ENCODE measurements at places on chromosomes 12 and 14. TPM values are rescaled to one million over a fixed set of nuclear protein-coding genes. Genes with fewer than 3 reads are reported as not detected.
A peak's percentile ranks its signal among the peaks of the same experiment; 100 is the strongest.

The KLHL33 gene
- not detected for total RNA-seq

GRCh38 chr14:90567191-90567590, 170.4 kb downstream of the CALM1 start:
- DNase-seq: no peak
- H3K4me3 ChIP-seq: no peak overlapping the region
- H3K36me3 ChIP-seq: no peaks in the 10 kb centered on the region
- H3K27me3 ChIP-seq: no peaks in the 10 kb centered on the region
- no peak overlapping the region for H3K27ac ChIP-seq
- H3K4me1 ChIP-seq: no peaks in the 10 kb centered on the region

DNA sequence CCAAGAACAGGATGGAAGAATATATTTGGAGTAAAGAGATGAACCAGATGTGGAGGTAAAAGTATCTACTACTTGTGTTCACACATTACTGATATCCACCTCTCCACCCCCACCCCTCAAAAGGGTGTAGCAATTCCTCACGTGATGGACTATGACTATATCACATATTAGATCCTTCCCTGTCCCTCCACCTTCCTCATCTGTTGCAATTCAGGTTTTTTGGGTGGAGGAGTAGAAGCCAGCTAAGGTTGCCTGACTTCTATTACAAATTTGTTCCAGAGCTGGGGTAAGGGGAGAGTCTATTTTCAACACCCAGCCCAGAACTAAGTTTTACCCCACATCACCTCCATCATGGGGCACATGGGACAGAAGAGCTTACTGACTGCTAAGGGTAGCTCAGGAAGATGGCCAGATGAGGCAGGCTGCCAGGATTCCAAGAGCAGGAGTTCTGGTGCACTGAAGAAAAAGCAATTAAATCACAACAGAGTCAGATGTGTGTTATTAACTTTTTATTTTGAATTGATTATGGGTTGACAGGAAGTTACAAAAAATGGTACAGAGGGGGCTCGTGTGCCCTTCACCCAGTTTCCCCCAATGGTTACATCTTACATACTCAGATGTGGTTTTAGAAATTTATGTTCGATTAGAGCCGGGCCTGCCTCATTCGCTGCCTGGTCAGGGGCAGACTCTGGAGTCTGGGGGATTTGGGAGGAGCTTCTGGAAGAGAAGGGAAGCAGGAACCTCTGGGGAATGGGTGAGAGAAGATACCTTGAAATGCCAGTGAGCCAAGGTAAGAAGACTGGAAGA, 2.1 kb downstream of the RNASE13 start:
- no peak overlapping the region for H3K27ac ChIP-seq
- no peaks in the 10 kb centered on the region for H3K4me1 ChIP-seq
- no peaks in the 10 kb centered on the region for H3K27me3 ChIP-seq

DNA sequence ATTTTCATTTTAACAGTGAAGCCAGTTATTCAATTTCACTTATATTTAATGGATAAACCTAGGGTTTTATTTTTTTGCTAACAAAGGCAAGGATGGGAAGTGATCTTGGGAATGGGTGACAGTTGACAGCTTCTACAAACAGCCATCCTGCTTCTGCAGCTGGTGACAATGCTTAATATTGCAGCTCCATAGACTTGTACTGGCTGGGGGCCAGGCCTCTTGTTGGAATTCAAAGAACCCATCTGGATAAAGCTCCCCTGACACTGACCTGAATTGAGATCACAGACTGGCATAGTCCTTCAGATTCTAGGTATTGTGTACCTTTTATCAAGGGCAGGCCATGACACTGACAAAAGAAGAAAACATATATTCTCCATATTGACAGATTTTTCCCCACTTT, 664.6 kb upstream of the FOXG1 start:
- no peaks in the 10 kb centered on the region for H3K36me3 ChIP-seq
- no peaks in the 10 kb centered on the region for H3K4me1 ChIP-seq
- H3K4me3 ChIP-seq: no peak overlapping the region

GRCh38 chr14:68714991-68715924, 77.6 kb downstream of the ZFP36L1 start:
- peak overlapping the region; percentile 49 for H3K27ac ChIP-seq
- DNase-seq: peak; percentile 57
- no peak overlapping the region for H3K4me3 ChIP-seq
- H3K4me1 ChIP-seq: peaks cover 60% of the 10 kb centered on the region
- no peaks in the 10 kb centered on the region for H3K27me3 ChIP-seq

GRCh38 chr14:92362781-92363235, 39.8 kb downstream of the SLC24A4 start:
- no peak for DNase-seq
- peaks cover 18% of the 10 kb centered on the region for H3K27me3 ChIP-seq
- H3K4me3 ChIP-seq: no peak overlapping the region

- no peak overlapping the region for H3K27ac ChIP-seq
- no peaks in the 10 kb centered on the region for H3K4me1 ChIP-seq
- DNase-seq: peak; percentile 7
- no peaks in the 10 kb centered on the region for H3K36me3 ChIP-seq
Observed at GRCh38 chr14:104436047-104436591, 143.4 kb upstream of the C14orf180 start.

GRCh38 chr14:75380656-75381055, 47.2 kb upstream of the JDP2 start:
- peaks cover 10% of the 10 kb centered on the region for H3K27me3 ChIP-seq
- H3K36me3 ChIP-seq: peaks cover 6% of the 10 kb centered on the region
- H3K4me3 ChIP-seq: no peak overlapping the region
- no peak overlapping the region for H3K27ac ChIP-seq
- DNase-seq: no peak
- no peaks in the 10 kb centered on the region for H3K4me1 ChIP-seq

DNA sequence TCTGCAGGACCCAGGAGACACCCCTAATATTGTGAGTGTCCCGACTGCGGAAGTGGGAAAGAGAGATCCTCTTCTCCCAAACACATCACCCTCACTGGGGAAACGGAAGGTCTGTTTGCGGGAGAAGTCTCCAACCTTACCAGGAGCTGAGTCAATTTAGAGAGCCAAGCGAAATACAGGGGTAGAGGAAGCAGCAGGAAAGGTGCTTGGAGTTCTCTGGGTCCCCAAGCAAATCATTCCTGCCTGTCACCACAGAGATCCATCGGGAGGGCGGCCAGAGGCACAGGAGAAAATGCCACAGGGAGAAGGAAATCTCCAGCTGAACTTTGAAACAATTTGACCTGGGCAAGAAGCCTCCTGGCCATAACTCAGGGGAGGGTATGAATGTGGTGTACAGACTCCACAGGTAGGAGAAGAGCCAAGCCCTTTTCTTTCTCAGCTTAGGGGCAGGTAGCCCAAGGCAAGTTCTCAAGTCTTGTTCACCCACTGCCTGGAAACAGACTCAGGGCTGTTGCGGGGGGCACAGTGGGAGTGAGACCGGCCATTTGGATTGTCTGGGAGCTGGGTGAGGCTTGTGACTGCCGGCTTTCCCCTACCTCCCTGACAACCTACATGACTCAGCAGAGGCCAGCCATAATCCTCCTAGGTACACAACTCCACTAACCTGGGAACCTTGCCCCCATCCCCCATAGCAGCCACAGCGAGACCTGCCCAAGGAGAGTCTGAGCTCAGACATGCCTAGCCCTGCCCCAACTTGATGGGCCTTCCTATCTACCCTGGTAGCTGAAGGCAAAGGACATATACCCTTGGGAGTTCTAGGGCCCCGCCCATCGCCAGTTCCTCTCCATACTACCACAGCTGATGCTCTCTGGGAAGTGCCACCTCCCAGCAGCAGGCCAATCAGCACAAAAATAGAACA, 211.9 kb upstream of the ARHGAP5 start:
- H3K27me3 ChIP-seq: no peaks in the 10 kb centered on the region
- no peak overlapping the region for H3K4me3 ChIP-seq
- peaks cover 15% of the 10 kb centered on the region for H3K36me3 ChIP-seq
- no peak overlapping the region for H3K27ac ChIP-seq
- peaks cover 14% of the 10 kb centered on the region for H3K4me1 ChIP-seq

DNA sequence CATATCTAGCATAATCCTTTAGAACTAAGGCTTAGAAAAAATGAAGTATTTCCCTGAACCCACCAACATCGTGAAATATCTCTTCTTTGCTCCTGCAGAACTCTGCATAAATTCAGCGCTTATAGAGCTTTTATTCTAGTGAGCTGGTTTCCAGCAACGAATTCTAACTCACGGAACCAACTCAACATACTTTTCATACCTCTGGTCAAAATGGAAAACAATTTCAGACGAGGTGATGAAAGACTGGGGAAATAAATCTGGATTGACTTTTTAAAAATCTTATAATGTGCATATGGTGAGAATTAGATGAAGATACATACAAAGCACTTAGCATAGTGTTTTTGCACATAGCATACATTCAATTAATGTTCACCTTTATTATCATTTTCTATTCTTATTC, 62.6 kb upstream of the BBS10 start:
- no peaks in the 10 kb centered on the region for H3K27me3 ChIP-seq
- DNase-seq: no peak
- no peaks in the 10 kb centered on the region for H3K36me3 ChIP-seq
- no peak overlapping the region for H3K27ac ChIP-seq

GRCh38 chr12:94260717-94261116, 112.3 kb downstream of the PLXNC1 start:
- no peak overlapping the region for H3K27ac ChIP-seq
- no peak for DNase-seq
- H3K4me3 ChIP-seq: no peak overlapping the region
- H3K4me1 ChIP-seq: peaks cover 31% of the 10 kb centered on the region

GRCh38 chr12:100371146-100371545, 14.3 kb downstream of the SLC17A8 start:
- H3K27me3 ChIP-seq: peaks cover 4% of the 10 kb centered on the region
- H3K27ac ChIP-seq: no peak overlapping the region
- DNase-seq: no peak
- H3K36me3 ChIP-seq: no peaks in the 10 kb centered on the region
- no peak overlapping the region for H3K4me3 ChIP-seq
- H3K4me1 ChIP-seq: no peaks in the 10 kb centered on the region

GRCh38 chr12:84741692-84742091, 170.9 kb downstream of the SLC6A15 start:
- no peak for DNase-seq
- no peak overlapping the region for H3K4me3 ChIP-seq
- H3K27me3 ChIP-seq: no peaks in the 10 kb centered on the region

- H3K36me3 ChIP-seq: peaks cover 21% of the 10 kb centered on the region
- peaks cover 2% of the 10 kb centered on the region for H3K27me3 ChIP-seq
Observed at GRCh38 chr14:81219759-81220579, 790 bp downstream of the GTF2A1 start.

Data from activated CD4-positive, alpha-beta memory T cell treated with anti-CD3 and anti-CD28 coated beads for 36 hours (primary cell).